Neural crest cell (in vitro differentiated cells): ENCODE measurements at places on chromosomes 16 and 17.

GRCh38 chr16:68396481-68396880, 51.8 kb downstream of the SMPD3 start:
- no peak overlapping the region for H3K4me3 ChIP-seq
- H3K4me1 ChIP-seq: peaks cover 7% of the 10 kb centered on the region
- peak; percentile 16 for DNase-seq
- H3K27me3 ChIP-seq: peaks cover 4% of the 10 kb centered on the region
- no peaks in the 10 kb centered on the region for H3K36me3 ChIP-seq
- H3K27ac ChIP-seq: no peak overlapping the region

- DNase-seq: no peak
- no peaks in the 10 kb centered on the region for H3K36me3 ChIP-seq
- H3K4me3 ChIP-seq: no peak overlapping the region
- H3K27me3 ChIP-seq: no peaks in the 10 kb centered on the region
- H3K4me1 ChIP-seq: no peaks in the 10 kb centered on the region
These were observed 179.7 kb downstream of the RAB11FIP4 start for GRCh38 chr17:31570951-31571892.

DNA sequence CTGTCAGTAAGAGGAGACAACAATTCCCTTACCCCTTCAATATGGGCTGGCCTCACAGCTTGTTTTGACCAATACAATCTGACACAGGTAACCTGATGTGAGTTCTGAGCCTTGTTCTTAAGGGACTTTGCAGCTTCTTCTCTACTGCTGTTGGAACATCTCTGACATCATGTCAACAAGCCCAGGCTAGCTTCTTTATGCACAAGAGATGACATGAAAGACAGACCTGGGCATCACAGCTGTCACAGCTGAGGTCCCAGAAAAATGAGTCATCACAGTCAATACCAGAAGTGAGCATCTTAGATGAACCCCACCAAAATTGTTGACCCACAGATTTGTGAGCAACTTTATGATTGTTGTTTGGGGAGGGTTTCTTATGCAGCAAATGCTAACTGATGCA, 431.7 kb upstream of the PSMD7 start:
- H3K4me1 ChIP-seq: peaks cover 9% of the 10 kb centered on the region
- no peak for DNase-seq
- no peak overlapping the region for H3K27ac ChIP-seq
- no peaks in the 10 kb centered on the region for H3K36me3 ChIP-seq

GRCh38 chr17:73071066-73071999, 21.2 kb downstream of the SLC39A11 start:
- peak overlapping the region; percentile 36 for H3K27ac ChIP-seq
- H3K27me3 ChIP-seq: no peaks in the 10 kb centered on the region
- H3K4me1 ChIP-seq: peaks cover 11% of the 10 kb centered on the region
- H3K36me3 ChIP-seq: peaks cover 10% of the 10 kb centered on the region
- no peak overlapping the region for H3K4me3 ChIP-seq

- H3K36me3 ChIP-seq: no peaks in the 10 kb centered on the region
- H3K27me3 ChIP-seq: no peaks in the 10 kb centered on the region
- peak overlapping the region; percentile 16 for H3K27ac ChIP-seq
- no peak for DNase-seq
- peaks cover 49% of the 10 kb centered on the region for H3K4me1 ChIP-seq
These were observed 135.7 kb upstream of the ZFHX3 start for GRCh38 chr16:73183611-73184092.

DNA sequence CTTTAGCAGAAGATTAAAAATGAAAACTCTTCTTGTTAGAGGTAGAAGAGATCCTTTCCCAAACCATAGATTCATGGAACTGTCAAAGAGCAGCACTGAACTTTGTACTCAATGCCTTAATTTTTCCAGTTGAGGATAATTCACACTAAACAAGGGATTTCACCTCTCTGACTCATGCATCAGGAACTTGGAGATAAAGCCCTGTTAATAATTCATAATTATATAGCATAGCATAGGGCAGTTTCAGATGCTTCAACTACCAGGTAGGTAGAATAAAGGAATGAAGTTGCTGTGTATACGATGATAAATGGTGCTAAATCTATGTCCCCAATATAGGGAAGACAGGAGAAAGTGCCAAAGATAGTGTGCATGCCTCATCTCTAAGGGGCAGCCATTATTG, 450.4 kb downstream of the MAF start:
- H3K27ac ChIP-seq: no peak overlapping the region
- H3K4me1 ChIP-seq: peaks cover 29% of the 10 kb centered on the region
- DNase-seq: no peak
- H3K4me3 ChIP-seq: no peak overlapping the region
- peaks cover 9% of the 10 kb centered on the region for H3K27me3 ChIP-seq
